Testis (tissue), 5 donors: ENCODE measurements at places on chromosomes 2 and 18. TPM values are rescaled to one million over a fixed set of nuclear protein-coding genes. Genes with fewer than 3 reads are reported as not detected.

- no peak for DNase-seq
Observed at GRCh38 chr2:114056294-114057143, 166.6 kb downstream of the ACTR3 start.

DNA sequence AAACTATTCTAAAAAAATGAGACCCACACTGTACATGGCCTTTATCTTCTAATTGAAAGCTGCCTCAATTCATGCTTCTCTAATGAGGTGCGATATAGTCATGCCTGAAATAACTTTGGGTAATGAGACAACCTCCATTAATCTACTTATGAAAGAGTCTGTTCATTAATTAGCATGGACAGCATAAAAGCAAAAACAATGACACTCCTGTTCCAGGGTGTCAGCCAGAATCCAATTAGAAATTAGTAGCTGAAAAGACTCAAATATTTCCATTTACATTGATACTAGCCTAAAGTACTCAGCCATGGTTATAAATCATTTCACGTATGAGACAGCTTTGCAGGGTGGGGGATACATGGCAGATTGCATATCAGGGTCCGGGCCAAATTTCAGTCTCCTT lies 288.7 kb downstream of the AKAIN1 start:
- DNase-seq: no peak

DNA sequence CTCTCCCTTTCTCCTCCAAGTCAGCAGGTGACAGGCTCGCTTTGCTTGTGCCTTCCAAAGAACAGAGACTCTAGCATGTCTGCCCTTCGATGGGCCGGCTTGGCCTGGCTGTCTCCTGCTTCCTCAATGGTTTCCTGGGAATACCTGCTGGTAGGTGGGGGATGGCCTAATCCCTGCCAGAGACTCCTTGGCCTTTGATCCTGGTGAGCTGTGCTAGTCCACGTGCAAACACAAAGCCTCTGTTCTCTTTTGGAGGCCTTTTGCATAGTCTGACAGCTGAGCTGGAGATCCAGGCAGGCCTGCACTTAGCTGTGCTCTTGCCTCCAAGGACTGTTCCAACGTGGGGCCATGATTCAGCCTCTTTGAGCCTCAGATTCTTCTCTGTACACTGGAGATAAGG lies 67.6 kb downstream of the ARL4C start:
- no peak for DNase-seq

- DNase-seq: no peak
Observed at GRCh38 chr2:241985986-241986329, 116.4 kb downstream of the RTP5 start.

Gene EMILIN1
- 29.2 TPM for total RNA-seq
